H7 (cell line): ENCODE measurements at places on chromosomes 5 and 9. TPM values are rescaled to one million over a fixed set of nuclear protein-coding genes. Genes with fewer than 3 reads are reported as not detected.

- DNase-seq: no peak
These were observed 76.5 kb downstream of the GLIS3 start for GRCh38 chr9:4223312-4223833.

DNA sequence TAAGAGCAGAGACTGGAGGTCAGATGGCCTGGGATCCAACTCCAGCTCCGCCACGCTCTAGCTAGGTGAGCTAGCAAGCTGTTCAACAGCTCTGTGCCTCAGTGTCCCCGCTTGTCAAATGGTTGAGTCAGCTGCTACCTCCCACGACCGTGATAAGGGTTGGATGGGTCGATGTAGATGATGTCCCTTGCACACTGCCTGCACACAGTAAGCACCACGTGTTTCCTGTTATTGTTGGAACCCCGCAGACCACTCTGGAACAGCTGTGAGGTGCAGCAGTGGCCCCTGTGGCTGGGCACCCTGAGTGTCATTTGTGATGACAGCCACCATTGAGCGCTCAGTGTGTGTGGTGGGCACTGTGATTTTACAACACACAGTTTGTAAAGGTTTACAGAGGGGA is 54.0 kb upstream of the CTSL start:
- DNase-seq: no peak

DNA sequence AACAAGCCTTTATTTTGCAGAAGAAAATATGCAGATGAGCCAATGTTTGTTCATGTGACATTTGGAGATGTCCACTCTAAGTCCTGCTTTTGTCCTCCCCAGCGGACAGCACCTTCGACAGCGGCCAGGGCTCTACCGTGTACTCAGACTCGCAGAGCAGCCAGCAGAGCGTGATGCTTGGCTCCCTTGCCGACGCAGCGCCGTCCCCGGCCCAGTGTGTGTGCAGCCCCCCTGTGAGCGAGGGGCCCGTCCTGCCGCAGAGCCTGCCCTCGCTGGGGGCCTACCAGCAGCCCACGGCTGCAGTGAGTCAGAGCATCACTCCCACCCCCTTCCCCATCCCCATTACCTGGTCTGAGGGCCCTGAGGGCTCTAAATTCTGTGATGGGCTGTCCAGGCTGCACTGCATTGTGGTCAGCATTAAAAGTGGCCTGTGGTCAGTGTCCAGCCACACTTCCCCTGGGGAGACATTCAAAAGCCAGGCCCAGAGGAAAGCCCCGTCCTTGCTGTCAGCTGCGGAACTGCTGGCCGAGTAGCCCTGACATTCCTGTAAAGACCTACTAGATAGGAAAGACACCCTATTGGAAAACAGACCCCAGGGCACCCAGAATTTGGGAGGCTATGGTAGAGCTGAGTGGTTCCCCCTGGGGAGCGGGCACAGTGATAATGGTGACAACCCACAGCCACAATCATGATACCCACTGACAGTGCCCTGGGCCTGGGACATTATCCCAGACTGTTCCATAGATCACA is 69.0 kb downstream of the WNK2 start:
- DNase-seq: no peak

DNA sequence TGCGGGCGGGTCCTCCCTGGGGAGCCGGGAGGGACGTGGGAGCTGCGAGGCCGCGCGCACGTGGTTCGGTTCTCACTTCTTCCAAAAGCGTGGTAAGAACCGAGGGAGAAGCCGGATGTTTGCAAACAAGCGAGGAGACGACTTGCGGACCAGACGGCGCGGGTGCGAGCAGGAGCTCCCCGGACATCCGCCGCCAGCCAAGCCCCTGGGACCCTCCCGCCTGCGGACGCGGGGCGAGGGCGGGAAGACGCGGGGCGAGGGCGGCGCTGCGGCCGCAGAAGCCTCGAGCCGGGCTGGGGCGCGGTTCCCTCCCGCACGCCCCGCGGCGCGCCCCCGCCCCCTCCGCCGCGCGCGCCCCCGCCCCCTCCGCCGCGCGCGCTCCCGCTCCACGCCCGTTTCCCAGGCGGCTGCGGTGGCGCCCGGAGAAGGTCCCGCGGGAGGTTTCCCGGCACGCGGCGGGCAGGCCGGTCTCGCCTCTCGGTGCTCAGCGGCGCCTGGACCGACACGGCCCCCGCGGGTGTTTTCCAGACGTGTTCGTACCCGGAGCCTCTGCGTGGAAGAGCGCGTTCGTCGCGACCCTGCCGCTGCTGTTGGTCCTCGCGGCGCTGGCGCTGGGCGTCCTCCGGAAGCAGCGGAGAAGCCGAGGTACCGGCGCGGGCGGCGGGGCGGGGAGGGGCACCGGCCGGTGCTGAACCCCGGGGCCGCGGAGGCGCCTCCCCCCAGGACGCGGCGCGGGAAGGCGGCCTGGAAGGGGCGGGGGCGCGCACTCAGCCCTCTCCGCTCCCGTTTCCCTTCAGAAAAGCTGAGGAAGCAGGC is 12.8 kb downstream of the BTNL9 start:
- DNase-seq: peak; percentile 91

DNA sequence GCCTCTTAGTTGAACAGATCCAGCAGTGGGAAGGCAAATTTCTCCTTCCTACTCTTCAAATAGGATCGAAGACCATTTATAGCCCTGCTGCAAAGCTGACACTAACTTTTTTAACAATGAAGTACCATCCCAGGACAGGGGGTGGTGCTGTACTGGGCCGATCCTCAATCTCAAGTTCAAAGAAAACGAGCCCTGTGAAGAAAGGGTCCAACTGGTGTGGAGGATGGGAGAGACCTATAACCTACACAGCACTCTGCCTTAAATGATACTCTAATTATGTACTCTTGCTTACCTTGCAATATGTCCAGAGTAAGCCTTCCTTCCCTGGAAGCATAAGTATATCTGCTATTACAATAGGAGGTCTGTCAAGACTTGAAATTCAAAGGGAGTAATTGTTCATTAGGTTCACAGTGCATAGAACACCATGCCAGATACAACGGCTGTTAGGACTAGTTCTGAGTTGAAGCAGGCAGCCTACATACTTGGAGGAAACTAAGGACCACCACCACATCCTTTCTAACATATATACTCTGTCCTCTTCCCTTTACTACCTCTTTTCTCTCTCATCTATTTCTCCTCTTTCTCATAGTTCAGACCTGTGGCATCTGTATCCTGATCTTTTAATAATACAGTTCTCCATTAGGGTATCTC is 6.2 kb downstream of the ETF1 start:
- DNase-seq: peak; percentile 74

DNA sequence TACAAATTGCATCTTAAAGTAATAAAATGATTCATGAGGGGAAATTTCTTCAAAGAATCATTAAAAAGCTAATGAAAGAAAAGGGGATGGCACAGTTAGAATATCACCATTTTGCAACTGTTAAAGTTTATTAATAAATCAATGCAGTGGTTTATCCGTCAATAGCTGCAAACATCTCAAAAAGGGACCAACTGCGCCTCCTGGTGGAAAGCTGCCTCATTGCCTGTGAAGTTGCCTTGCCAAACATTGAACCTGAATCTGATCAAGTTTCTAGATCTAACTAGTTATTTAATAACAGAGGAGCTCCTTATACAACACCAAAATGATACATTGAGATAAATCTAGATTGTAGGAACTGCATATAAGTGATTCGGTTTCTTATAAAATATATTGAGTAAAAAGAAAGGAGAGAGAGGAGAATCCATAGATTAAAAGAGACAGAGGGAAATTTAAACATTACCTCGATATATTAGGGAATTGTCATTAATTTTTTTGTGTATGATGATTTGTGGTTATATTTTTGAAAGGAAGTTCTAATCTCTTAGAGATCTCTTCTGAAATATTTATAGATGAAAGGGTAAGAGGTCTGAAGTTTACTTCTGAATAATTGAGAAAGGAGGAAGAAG is 6.9 kb upstream of the NDUFB6 start:
- DNase-seq: peak; percentile 47

GRCh38 chr9:120875195-120875565 is 1.8 kb downstream of the PHF19 start:
- DNase-seq: no peak

DNA sequence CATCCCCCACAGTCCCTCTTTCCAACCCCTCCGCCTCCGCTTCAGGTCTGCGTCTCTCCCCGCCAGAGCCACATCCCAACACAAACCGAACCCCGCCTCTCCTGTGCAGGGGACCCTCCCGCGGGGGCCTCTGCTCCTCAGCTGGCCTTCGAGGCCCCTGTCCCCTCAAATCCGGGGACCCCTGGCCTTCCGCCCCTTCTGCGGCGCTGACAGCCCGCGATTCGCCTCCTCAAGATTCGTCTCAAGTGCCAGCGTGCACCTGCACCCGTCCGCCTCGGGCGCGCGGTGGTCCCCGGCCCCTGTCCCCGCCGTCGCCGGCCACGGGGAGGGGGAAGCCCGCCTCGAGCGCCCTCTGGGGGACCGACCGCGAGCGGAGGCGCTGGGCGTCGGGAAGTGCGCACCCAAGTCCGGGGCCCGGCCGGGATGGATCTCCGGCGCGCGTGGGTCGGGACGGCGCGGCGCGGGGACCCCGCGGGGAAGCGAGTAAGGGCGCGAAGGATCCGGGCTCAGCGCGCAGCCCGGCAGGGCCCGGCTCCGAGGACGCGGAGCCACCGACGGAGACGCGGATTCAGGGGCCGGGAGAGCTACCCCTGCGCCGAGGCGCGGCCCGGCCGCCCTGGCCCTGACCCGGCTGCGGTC is 623 bp downstream of the FLT4 start:
- DNase-seq: peak; percentile 97

- no peak for DNase-seq
These were observed 426.4 kb downstream of the MED10 start for GRCh38 chr5:5951953-5952352.

- DNase-seq: peak; percentile 48
These were observed 8.3 kb downstream of the CRB2 start for GRCh38 chr9:123364241-123364824.

- no peak for DNase-seq
These were observed 30.2 kb downstream of the AFAP1L1 start for GRCh38 chr5:149301744-149302380.

DNA sequence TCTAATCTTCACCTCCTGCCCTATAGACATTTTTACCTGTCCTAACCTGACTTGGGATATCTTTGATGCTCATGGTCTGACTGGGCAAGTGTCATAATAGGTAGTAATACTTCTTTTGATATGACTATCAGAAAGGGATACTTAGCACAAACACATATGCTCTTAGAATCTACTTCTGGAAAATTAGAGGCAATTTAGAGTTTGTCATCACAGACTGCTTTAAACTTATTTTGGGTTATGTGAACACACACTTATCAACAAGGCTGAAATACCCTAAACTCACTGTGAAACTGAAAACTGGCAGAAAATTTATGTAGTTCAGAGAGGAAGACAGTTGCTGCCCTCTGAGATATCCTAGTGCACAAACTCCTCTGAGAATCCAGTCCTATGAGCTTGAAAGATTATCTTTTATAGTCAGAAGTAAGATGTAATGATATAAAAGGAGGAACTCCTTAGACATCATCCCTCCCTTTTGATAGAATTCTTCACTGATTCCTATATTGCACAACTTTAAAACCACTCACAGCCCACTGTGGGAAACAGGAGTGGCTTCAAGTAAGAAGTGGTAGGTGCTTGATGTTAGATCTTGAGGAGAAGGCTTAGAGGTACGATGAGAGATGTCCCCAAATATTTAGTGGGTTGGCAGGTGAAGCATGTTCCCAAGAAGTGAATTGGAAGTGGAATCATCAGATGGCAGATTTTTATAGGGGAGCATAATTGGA is 273.3 kb downstream of the MAN2A1 start:
- DNase-seq: no peak

DNA sequence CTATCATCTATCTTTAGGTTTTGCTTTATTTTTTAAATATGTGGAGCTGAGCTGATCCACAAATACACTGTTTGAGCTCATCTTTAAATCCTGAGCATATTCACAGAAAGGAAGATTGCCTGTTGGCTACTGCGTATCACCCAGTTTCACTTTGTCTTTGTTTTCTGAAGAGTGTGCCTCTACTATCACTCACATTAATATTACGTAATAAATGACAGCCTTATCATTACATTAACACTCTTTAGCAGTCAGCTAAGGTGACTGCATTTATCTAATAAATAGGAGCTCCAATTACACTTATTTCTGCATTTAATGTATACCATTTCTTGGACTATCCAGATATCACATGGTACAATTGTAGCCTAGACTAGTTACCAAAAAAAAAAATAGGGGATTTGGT is 511.7 kb downstream of the NR2F1-AS1 start:
- DNase-seq: no peak

GRCh38 chr5:135213466-135214239 is 179.6 kb upstream of the PITX1 start:
- DNase-seq: no peak

DNA sequence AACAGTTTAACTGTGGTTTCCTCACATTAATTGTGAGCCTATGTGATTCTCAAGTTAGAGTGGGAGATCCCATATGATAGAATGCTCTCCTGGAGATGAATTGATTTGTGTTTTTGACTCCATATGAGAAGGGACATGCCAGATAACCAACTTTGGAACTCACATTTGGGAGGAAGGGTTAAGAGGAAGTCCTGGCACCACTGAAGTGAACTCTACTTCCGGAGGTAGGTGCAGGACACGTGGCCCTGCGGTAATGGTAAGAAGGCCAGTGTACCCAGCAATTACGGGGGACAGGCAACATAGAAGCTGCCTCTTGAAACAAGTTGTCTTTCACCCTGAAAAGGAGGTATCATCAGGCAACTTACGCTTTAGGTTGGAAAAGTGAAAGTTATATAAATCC is 146.6 kb upstream of the RFX3 start:
- no peak for DNase-seq

DNA sequence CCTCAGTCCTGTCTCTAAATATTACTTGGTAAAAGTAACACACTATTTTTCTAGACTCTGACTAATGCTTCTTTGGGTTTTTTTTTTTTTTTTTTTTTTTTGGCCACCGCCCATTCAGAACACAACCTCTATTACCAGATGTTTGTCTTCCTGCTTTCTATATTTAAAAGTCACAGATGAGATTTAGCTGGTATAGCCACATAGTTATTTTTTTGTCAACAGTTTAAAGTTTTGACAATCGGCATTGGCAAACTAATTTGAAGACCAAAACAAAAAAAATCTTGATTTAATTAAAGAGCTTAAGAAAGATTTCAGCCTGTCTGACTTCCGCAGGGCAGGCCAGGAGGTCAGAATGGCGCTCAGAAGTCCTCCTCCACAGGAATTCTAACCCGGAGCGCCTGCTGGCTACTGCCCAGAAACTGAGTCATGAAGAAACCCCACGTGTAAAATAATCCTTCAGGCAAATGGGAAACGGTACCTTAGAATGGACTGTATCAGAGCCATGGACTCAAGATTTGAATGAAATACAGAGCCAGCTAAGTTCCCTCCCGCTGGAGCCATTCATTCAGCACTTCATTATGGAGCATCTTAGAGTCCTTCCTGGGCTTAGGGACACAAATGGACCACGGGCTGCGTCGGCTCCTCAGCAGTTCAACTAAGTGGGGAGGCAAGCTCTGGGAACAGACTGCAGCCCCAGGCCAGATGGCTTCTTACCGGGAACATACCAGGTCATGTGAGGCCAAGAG is 55.6 kb downstream of the PTPDC1 start:
- DNase-seq: no peak

GRCh38 chr9:69019808-69020207 is 5.9 kb upstream of the PRKACG start:
- no peak for DNase-seq

The MACIR gene
- 15.0 and 16.0 TPM in 2 replicates for total RNA-seq

The LCN12 gene
- 0.38 and 2.9 TPM in 2 replicates for total RNA-seq

The CKMT2 gene
- 0.66 and 1.2 TPM in 2 replicates for total RNA-seq

The NTNG2 gene
- total RNA-seq: 1.2 and 2.3 TPM in 2 replicates

The CCDC69 gene
- total RNA-seq: 5.6 and 8.7 TPM in 2 replicates

The ANKRD31 gene
- total RNA-seq: 0.11 TPM in 1 of 2 replicates, not detected in the other

The ANKDD1B gene
- total RNA-seq: 0.03 and 0.37 TPM in 2 replicates

The FBXL7 gene
- 7.5 and 8.4 TPM in 2 replicates for total RNA-seq

The IFNE gene
- total RNA-seq: not detected in 2 replicates

The FAM169A gene
- 37.6 and 51.1 TPM in 2 replicates for total RNA-seq

The IFNA6 gene
- not detected in 2 replicates for total RNA-seq

The SH3GLB2 gene
- 79.1 and 80.1 TPM in 2 replicates for total RNA-seq

The MLANA gene
- total RNA-seq: not detected in 2 replicates

The MYOZ3 gene
- 8.1 and 12.9 TPM in 2 replicates for total RNA-seq
